ENCODE measurements at places on chromosomes 5 and 9. TPM values are rescaled to one million over a fixed set of nuclear protein-coding genes. Genes with fewer than 3 reads are reported as not detected.

GRCh38 chr5:101103874-101104273, 200.8 kb upstream of the ST8SIA4 start:
- no peak overlapping the region for H3K27ac ChIP-seq
- no peaks in the 10 kb centered on the region for H3K36me3 ChIP-seq
- no peak for DNase-seq

- no peaks in the 10 kb centered on the region for H3K36me3 ChIP-seq
- H3K4me3 ChIP-seq: no peak overlapping the region
- no peaks in the 10 kb centered on the region for H3K4me1 ChIP-seq
- no peaks in the 10 kb centered on the region for H3K27me3 ChIP-seq
These were observed 732.1 kb upstream of the RIOK2 start for GRCh38 chr5:97915106-97915505.

GRCh38 chr9:72839085-72839484, 113.8 kb downstream of the ALDH1A1 start:
- no peak for DNase-seq
- H3K27me3 ChIP-seq: no peaks in the 10 kb centered on the region
- H3K4me3 ChIP-seq: no peak overlapping the region
- no peaks in the 10 kb centered on the region for H3K4me1 ChIP-seq
- no peaks in the 10 kb centered on the region for H3K36me3 ChIP-seq

DNA sequence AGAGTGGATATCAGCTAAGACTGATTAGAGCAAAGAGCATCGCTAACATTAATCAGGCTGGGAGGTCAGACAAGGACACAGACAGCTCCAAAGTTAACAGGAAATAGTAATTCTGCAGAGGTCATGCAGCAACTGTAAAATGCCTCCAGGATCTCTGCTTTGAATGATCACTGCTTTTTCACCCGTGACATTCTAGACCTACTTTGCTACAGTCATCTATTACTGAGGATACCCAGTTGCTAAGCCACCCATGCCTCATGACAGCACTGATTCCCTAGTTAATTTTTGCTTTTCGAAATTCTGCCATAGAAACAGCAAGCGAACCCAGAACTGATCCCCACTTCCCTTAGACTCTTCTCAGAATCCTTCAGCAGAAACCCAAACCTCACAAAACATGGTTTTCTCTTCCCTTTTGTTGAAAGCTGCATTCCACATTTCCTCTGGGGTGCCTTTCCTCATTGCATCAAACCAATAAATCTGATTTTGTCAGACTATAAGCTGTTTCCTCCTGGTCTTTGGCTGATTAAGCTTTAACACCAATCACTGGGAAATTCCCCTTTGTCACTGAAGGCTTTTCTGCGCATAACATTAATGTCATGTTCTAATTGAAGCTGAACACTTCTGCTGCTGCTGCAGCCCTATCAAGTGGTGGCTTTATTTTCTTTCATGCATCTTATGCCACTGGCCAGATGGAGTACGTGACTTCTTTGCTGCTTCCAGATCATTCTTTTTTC, 201.1 kb upstream of the CHD1 start:
- H3K36me3 ChIP-seq: no peaks in the 10 kb centered on the region
- no peak overlapping the region for H3K4me3 ChIP-seq
- H3K27ac ChIP-seq: no peak overlapping the region

GRCh38 chr5:73126381-73126780, 6.0 kb downstream of the TMEM171 start:
- no peak overlapping the region for H3K27ac ChIP-seq
- H3K36me3 ChIP-seq: no peaks in the 10 kb centered on the region
- DNase-seq: no peak

DNA sequence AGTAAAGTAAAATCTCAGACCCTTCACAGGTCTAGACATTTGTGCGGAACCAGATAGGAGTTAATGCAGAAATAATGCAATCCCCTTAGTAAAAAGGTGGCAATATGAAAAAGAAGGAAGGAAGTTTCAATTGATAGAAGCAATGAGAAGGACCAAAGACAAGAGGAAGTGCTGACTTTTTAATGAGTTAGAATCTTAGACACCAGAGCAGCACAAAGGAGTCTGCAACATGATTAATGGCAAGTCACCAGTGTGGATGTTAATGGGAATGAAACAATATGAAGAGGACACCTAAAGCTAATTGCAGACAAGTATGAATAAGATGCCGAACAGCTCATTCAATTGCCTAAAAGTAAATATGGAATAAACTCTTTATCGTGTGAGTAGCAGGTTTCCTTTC, 50.9 kb downstream of the MEGF9 start:
- no peak for DNase-seq
- no peaks in the 10 kb centered on the region for H3K4me1 ChIP-seq
- no peaks in the 10 kb centered on the region for H3K36me3 ChIP-seq
- no peak overlapping the region for H3K4me3 ChIP-seq
- no peaks in the 10 kb centered on the region for H3K27me3 ChIP-seq
- H3K27ac ChIP-seq: no peak overlapping the region

Gene CA9
- 4.3 TPM for total RNA-seq
